Stimulated activated CD8-positive, alpha-beta memory T cell treated with anti-CD3 and anti-CD28 coated beads, Interleukin-15, amount 100 ng/mL, for 1 hour (primary cell): ENCODE measurements at places on chromosomes 7 and 10.

DNA sequence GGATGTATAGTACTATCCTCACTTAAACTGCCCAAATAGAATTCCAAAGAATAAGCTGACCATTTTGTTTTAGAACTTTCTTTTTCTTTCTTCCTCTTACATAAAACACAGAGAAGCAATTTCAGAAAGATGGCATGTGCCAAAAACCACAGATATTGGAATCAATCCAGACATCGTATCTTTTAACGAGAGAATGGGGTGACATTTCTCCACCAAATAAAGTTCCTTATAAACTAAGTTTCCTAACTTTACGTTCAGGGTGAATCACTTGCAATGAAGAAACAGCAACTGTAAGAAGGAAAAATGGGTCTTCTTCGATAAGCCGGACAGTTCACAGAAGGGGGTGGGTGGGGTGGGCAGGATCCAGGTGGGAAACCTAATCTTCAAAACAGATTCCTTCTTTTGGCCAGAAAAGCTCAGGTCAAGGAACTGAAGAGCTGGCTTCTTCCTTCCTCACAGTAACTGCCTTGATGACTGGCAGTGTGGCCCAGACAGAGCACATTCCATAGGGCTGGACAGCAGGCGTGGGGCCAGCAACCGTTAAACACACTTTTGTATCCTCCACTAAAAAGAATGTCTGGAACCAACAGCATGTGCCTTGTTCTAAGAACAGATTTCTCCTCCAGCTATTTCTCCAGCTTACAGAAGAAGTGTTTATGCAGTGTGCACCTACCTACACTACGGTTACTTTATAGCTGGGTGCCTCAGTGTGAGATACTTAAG lies 31.5 kb downstream of the CREB3L2 start:
- no peak for DNase-seq

DNA sequence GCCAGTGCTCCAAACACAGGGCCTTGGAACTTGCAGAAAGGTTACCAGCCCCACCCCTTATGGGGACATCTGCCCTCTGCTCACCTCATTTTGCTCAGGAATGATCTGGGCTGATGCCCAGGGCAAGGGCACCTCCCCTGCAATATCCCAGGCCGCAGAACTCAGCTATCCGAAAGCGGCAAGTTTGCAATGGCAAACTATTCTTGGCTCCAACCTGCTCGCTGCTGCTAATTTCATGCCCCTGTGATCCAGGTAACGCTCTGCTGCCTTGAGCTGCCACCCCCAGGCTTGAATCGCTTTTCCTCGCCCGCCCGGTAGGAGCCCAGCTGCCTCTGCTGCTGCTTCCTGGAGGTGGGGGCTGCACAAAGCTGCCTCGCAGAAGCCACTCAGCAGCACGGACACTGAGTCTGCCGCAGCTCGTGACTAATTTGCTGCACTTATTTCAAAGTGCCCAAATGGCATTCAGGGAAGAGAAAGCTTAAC lies 18.2 kb downstream of the SLC29A3 start:
- DNase-seq: no peak

DNA sequence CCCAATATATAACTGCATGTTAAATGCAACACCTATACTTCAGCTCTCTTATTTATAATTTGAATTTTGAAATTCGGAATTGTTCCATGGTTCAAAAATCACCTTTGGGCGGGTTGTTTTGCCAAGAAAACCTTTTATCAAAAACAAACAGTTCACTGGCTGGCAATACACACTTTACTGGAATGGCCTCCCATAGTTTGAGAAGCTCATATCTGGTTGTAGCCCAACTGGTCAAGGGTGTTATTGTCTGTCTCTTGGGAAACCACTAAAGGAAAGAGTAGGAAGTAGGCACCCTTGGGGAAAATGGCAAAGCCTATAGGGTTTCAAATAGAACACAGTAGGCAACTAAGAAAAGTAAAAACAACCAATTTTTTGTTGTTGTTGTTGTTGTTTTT lies 117.9 kb downstream of the HIPK2 start:
- no peak for DNase-seq

DNA sequence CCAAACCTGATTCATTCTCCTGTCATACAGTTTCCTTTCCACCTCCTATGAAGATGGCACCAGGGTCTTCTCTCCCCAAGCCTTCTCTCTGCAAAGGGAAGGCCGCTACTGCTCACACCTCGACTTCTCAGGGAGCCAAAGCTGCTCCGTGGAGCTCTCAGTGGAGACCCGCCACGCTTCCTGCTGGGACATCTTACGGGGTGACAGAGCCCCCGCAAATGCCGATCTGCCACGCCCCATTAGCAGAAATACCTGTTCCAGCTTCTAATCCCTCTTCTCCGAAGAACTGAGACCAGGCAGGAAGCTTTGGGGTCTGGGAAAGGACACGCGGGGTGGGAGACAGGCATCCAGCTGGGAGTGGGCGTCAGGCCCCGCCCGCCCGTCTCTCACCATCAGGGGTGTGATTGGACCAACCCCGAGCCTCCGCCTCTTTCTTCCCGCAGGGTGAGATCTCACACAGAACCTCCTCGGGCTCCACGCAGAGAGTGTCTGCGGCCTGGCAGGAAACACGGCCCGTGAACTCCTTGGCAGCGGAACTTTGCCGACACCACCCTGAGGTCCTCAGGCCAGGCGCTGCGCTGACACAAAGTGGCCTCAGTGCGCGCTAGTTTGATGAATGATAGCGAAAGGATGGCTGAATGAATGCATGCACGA lies 12.0 kb upstream of the CALML5 start:
- no peak for DNase-seq

GRCh38 chr10:69086001-69086509 lies 1.8 kb upstream of the SRGN start:
- DNase-seq: no peak

DNA sequence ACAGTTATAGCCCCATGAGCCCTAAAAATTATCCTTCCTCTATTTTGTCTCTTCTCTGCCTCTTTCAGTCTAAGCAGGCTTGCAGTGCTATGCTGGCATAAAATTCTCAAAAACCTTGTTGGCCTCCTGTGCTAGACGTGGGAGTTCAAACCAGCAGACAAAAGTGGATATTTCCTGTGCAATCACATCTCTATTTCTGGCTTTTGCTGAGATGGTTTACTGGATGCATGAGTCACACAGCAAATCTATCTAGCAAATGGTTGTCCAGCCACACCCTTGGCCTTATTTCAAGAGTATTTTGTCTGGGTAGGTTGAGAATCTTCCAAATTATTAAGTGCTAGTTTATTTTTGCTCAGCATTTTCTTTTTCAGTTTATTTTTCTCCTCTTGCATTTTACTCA lies 370.8 kb downstream of the CDC14C start:
- no peak for DNase-seq

DNA sequence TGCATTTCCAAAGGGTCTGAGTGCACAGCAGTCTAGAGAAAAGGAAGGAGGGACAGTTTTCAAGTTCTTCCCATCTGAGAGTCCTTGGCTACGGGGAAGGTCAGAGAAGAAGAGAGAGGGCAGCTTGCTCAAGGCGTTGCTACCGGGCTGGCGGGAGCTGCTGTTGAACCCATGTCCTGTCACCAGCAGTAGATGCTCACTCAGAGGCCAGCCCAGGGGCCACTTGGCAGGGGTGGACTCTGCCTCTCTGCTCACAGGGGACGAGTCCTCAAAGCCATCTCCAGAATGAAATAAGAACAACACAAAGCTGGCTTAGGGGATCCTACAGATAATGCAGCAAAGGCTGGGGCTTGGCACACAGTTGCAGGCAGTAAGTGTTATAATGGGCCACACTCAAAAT lies 231.5 kb downstream of the TNS3 start:
- DNase-seq: no peak

GRCh38 chr10:8041992-8042720 lies 12.3 kb upstream of the GATA3 start:
- DNase-seq: no peak

GRCh38 chr7:141378405-141378804 lies 172.8 kb upstream of the AGK start:
- no peak for DNase-seq

DNA sequence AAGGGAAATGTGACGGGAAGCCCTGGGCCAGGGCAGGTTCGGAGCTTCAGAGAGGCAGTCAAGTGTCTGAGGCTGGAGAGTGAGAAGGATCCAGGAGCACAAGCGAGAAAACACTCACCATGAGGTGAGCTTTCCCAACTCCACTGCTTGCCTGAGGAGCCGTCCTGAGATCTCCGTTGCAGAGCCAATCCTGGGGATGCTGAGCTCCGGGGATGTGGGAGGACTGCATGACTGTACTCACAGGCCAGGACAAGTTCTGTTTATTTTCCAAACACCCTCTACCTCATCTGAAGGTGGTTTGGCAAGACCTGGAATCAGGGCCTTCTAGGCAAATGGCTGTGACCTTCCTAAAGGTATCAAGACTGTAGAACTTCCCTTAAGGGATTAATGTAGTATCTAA lies 38.7 kb downstream of the GLI3 start:
- DNase-seq: no peak

DNA sequence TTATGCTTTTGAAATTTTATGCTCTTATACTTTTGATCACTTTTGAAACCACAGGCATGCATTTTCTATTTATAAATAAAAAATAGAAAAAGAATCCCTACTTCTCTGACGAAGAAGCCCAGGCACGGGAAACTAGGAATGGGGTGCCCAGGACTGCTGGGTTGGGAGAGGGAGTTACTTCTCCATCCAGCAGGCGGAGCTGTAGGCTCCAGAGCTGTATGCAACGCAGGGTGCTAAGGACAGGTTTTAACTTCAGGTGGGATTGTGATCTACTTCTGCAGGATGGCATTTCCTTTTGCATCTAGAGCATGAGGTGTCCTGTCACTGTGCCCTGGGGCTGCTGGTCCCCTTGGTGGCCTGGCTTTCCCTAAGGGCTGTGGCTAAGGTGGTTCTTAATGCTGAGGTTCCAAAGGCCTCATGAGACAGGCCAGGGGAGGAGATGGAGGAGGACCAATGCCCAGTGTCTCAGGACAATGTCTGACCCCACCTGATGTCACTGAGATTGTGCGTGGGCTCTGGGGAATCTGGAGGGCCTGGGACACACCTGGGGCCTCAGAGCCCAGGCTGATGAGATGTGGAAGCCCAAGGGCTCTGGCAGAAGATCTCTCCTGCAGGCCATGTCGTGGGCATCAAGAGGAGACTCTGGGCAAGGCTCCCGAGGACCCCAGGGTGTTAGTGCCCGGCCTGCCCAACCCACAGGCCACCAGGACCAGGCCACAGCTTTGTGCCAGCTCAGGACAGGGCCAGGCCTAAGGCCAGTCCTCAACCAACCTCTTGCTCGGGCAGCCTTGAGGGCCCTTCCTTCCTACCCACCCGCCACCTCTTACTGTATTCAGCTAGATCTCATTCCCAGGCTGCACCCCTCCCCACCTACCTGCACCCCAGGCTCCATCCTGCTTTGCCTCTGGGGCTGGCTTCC lies 507 bp downstream of the CCDC201 start:
- DNase-seq: no peak

DNA sequence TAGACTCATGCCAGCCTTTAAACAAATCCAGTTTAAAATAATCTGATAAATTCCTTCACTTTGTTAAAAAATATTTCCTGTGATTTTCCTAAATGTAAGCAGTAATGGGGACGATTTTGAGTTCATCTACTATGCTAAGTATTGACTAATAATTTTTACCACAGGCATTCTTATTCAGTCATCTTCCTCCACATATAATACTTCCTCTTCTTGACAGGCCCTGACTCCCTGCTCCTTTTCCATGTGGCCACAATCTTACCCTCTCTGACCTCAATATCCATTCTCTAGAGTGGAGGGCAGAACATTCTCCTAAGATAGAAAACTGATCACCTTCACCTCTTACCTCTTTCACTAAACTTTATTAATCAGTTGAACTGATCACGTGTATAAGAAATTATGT lies 7.8 kb downstream of the DNAJC2 start:
- no peak for DNase-seq

DNA sequence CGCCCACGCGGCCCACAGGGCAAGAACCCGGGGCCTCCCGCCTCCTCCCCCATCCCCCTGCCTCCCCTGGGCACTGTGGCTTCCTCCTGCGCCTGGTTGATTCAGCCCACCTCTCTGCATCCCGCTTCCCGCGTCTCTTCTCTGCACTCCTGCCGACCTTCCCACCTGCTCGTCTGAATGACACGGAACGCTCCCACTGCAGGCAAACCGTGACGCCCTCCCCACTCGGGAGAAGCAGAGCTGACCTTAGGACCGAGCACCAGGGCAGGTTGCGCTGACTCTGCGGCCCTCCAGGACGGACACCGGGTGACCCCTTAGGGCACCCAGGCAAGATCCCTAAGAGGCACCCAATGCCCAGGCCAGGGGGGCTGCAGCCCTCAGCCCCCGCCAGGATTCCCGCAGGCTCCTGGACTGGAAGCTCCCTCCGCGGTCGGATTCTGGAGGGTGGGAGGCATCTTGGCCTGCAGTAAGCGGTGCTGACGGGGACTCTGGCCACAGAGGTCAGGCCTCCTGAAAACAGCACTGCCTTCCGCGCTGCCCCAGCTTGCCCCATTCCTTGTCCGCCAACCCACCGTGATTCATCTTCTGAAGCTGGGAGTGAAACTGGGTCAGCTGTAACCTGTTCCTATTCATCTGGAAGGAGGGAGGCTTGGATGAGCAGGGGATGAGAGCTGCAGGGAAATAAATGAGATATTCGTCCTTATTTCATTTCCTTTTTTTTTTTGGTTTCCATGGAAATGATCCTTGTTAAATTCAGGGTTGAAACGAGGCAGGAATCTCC lies 990 bp downstream of the CALML3 start:
- no peak for DNase-seq

DNA sequence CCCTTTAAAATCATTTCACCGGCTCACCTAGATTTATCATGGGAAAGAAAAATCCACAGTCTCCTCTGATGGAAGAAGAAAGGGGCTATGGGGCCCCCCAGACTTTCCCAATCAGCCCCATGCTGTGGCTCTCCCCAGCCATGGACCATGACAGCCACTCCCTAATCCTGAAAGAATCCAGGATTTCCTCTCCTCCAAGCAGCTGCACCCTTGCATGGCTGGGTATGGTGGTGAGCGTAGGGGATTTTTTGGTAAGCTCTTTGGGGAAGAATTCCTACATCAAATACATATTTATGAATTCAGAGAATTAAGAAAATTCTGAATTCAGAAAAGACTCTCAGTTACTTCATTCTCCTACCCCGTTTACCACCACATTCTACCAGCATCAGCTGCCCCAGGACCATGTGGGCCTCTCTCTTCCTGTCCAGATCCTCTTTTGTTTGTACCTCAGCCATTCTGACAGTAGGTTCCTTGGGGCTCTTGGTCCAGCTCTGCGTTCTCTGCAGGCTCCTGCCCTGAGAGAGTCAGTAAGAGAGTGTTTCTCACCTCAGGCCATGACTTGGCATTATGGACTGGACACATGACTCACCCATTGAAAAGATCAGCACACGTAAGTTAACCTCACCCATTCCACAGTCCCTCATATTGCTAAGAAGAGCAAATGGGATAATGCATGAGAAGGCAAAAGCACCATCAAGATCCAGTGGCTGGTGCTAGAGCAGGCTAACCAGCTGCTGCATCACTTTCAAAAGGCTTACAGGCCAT lies 337.8 kb downstream of the ELMO1 start:
- no peak for DNase-seq
